ENCODE measurements at places on chromosomes 7 and 10.

DNA sequence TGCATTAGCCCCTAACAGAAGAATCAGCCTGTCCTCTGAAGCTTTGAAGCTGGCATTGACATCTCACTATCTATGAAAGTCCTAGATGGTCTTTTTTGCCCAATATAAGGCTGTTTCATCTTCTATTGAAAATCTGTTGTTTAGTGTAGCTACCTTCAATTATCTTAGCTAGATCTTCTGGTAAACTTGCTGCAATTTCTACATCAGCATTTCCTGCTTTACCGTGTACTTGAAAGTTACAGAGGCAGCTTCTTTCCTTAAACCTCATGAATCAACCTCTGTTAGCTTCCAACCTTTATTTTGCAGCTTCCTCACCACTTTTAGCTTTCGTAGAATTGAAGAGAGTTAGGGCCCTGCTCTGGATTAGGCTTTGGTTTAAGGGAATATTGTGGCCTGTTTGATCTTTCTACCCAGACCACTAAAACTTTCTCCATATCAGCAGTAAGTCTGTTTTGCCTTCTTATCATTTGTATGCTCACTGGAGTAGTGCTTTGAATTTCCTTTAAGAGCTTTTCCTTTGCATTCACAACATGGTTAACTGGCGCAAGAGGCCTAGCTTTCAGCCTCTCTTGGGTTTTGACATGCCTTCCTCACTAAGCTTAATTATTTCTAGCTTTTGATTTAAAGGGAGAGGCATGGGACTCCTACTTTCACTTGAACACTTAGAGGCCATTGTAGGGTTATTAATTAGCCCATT lies 32.5 kb downstream of the ARID5B start:
- DNase-seq: no peak

DNA sequence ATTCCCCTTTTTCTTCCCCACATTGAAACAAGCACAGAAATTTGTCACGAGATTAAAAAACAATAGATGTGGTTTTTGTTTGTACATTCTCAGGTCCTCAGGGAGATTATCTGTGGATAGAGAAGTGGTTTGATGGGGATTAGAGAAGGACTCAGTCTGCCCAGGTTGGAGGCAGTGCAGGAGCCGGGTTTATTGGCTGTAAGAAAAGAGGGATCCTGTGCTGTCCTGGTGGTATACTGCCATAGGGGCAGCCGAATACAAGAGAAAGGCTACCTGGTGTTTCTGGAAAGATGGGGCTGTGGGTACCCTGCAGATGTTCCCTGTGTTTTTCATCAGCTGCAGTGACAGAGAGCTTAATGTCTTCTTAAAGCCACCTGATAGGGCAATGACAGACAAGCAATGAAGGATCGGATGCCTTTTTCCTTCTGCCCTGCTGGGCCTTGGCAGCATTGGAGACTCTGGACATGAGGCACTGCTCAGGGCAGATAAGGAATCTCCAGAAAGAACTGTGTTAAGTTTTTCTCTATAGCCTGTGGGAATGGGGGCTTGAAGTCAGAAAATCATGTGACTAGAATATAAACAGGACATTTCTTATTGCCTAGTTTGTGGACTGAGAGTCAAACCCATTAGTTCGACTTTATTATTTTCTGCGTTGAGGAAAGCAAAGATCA lies 18.1 kb upstream of the GPR141 start:
- no peak for DNase-seq

DNA sequence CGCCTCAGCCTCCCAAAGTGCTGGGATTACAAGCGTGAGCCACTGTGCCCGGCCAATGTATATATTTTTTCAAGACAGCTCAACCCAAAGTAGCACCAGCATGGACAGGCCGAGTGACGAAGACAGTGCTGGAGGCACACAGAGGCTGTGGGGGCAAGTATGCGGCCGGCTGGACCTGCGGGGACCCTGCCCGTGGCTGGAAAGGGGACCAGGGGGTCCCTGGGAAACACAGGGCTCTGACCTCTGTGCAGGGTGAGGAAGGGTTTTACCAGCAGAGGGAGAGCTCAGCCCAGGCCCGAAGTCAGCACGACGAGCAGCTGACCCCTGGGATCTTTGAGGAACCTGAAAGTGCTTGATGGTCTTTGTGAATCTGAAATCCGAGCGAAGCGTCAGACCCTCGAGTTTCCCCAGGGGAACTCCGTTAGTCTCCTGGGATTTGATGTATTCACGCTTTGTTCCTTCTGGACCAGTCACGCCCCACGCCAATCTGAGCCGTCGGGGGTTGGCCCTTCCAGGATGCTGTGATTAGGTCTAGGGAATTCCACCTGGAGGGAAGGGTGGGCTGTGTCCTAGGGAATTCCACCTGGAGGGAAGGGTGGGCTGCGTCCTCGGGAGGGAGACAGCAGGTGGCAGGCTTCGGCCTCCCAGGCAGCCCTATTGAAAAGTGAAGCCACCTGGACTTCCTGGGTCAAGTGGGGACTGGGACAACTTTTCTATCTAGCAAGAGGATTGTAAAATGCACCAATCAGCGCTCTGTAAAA lies 10.9 kb upstream of the ZFAND2A start:
- DNase-seq: no peak

DNA sequence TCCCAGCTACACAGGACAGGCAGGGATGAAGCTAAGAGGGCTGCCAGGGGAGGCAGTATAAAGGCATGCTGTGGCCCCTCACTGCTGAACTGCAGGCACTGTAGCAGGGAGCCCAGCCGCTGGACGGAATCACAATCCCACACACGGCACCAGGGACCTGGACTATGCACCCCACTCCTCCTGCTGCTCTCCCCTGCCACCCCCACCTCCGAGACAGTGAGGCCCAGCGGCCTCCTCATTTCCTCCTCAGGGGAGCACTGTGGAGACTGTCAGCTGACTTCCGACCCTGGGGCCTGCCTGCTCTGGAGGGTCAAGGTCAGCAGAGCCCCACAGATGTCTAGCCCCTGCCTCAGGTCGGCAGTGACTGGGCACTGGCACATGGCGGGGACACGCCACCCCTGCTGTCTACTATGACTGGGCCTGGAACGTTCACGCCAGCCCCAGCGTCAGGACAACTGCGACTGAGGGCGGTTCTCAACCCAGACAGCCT lies 92.7 kb downstream of the FAM53B start:
- no peak for DNase-seq

- DNase-seq: no peak
These were observed 442.8 kb downstream of the PLXNA4 start for GRCh38 chr7:132133501-132133900.

GRCh38 chr10:114034923-114035645 lies 8.6 kb upstream of the ADRB1 start:
- no peak for DNase-seq

DNA sequence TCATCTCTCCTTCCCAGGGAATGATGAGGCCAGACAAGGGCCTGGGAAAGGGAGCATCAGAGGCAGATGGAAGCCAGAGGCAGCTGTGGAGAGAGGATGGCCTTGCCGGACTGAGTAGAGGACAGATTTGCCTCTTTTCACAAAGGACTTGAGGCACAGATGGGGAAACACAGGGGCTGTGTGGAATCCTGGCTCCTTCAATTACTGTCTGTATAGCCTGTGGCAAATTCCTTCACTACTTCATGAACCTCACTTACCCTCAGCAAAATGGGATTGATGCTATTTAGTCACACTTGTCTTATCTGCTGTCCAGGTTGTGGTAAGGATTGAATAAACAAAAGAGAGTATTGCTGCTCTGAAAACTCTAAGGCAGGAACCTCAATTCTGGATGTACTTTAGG lies 40.3 kb downstream of the SLC25A28 start:
- DNase-seq: no peak

DNA sequence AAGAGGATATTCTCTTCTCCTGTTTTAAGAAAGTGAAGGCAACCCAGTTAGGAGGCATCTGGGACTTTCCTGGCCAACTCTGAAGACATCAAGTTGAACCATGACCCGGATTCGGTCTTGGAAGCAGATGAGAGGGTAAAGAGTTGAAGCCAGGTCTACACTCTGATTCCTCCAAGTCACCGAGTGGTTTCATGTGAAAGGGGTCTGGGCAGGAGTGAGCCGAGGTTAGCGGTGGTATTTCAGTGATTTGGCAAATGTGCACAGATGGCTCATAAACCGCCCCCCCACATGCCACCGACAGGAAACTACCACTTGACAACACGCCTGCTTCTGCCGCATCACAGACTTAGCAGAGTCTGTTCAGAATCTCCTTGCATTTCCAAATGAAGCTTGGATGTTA lies 11.4 kb upstream of the REPIN1 start:
- peak; percentile 82 for DNase-seq

DNA sequence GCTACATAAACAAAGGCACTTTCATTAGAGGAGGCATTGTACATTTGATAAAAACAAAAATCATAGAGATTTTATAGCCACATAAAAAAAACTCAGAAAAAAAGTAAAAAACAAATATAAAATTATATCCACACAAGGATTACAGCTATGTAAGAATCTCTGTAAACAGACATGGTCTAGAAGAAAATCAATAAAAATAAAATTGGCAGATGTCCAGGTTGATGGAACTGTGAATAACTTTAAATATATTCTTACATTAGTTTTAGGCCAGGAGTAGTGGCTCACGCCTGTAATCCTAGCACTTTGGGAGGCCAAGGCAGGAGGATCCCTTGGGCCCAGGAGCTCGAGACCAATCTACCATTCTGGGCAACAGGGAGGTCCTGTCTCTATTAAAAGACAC lies 19.2 kb downstream of the SLC35B4 start:
- no peak for DNase-seq

DNA sequence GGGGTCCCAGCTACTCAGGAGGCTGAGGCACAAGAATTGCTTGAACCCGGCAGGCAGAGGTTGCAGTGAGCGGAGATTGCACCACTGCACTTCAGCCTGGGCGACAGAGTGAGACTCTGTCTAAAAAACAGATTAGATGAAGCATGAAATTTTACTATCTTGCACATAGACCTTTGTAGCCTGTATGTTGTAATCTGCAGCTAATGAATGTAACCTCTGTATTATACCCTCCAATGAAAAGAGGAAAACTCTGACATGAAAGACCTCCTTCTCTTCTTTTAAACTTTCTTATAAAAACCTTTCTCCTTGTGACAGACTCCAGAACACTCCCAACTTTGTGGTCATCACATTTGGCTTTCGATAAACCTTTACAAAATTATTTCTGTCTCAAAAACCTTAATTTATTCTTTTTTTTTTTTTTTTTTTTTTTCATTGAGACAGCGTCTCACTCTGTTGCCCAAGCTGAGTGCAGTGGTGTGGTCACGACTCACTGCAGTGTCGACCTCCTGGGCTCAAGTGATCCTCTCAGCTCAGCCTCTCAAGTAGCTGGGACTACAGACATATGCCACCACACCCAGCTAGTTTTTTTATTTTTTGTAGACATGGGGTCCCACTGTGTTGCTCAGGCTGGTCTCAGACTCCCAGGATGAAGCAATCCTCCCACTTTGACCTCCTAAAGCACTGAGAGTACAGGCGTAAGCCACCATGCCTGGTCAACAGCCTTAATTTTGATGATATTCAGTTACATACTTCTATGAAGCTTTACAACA lies 97.4 kb downstream of the SVOPL start:
- no peak for DNase-seq

GRCh38 chr7:153543232-153543631 lies 509.0 kb upstream of the DPP6 start:
- DNase-seq: no peak

- DNase-seq: no peak
These were observed 15.9 kb upstream of the STOX1 start for GRCh38 chr10:68811314-68812009.

- no peak for DNase-seq
These were observed 80.0 kb upstream of the DDC start for GRCh38 chr7:50645186-50645585.

DNA sequence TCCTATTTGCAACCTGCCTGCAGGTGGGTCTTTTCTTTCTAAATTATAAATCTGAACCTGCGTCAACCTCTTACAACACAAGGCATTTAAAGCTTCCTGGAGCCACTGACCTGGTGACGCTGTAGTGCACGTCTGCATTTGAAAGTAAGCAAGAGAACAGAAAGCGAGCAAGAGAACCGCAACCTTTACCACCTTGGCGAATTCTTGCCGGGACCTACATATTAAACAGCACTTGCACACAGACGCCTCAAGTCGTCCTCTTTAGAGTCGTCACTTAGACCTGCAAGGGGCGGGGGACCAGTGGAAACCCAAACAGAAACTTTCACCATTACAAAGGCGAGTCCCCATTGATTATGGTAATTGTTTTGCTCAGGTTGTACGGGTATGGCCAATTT lies 9.5 kb downstream of the GLI3 start:
- DNase-seq: peak; percentile 37

DNA sequence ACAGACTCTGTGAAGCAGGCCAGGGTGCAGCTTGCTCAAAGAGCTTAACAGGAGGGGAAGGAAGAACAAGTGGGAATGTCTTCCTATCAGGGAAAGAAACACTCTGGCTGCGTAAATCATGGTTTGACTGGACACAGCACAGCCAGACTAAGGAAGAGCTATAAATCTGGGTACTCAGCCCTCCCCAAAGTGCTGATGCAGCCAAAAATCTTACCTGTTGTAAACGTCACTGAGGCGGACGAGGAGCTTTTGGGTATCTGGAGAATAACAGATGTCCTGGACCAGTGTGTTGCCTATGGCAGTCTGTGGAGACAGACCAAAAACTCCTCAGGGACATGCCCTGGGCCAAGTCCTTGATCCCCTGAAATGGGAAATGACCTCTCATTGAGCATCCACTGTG lies 43.1 kb upstream of the HNRNPH3 start:
- no peak for DNase-seq

DNA sequence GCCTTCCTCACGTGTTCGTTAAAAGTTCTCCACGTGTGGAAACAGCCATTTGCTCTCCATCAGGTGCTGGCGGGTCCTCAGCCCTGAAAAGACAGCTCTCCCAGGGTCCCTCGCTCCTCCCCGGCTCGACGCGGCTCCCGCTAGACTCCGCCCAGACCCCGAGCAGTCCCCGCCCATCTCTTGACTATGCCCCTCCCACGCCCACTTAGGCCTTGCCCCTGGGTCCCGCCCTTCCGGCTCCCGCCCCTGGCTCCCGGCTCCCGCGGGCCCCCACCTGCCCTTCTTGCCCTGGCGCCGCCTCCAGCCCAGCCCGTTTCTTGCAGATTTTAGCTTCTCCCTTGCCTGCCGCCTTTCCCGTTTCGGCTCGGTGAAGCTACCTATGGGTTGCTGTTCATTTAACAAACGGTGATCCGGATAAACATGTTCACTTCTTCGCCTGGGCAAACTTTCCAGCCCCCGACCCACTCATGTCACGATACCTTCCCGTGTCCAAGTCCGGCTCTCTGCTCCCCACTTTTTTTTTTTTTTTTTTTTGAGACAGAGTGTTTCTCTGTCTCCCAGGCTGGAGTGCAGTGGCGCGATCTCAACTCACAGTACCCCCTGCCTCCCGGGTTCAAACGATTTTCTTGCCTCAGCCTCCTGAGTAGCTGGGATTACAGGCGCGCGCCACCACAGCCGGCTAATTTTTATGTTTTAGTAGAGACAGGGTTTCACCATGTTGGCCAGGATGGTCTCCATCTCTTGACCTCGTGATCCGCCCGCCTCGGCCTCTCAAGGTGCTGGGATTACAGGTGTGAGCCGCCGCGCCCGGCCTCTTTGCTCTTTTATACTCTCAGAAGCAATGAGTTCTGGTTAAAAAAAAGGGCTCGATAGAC lies 830 bp upstream of the ZNF438 start:
- peak; percentile 95 for DNase-seq

GRCh38 chr10:116076621-116077020 lies 196.4 kb downstream of the GFRA1 start:
- DNase-seq: no peak
